Cortex of kidney (tissue), 1 donor: ENCODE measurements at places on chromosomes 7 and 10.

DNA sequence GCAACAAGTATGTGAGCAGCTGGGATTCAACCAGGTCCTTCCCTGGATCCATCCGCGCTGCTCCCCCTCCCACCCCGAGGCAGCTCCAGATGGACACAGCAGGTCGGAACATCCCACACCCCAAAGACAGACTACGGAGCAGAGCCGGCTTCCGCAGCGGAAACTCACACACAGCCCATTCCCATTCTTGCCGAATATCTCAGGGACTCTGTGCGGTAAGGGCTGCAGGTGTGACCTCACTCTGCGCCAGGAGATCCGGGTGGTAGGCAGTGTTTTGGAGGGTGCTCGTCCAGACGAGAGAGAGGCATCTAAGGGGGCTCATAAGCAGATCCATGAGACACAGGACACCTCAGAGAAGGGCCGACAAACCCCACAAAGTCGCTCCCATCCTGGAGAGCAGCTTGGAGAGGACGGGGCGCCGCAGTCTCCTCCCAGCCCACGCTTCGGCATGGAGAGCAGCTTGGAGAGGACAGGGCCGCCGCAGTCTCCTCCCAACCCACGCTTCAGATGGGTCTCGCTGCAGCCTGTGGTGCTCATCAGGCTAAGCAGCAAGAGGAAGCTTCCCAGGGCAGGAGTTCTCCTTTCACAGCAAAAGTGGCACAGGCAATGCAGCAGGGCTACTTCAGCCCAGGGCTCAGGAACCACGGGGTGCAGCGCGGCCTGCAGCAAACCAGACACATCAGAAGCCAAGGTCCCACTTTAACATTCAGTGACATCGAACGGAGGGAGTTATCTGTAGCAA is 179.9 kb downstream of the DIP2C start:
- no peak for DNase-seq

DNA sequence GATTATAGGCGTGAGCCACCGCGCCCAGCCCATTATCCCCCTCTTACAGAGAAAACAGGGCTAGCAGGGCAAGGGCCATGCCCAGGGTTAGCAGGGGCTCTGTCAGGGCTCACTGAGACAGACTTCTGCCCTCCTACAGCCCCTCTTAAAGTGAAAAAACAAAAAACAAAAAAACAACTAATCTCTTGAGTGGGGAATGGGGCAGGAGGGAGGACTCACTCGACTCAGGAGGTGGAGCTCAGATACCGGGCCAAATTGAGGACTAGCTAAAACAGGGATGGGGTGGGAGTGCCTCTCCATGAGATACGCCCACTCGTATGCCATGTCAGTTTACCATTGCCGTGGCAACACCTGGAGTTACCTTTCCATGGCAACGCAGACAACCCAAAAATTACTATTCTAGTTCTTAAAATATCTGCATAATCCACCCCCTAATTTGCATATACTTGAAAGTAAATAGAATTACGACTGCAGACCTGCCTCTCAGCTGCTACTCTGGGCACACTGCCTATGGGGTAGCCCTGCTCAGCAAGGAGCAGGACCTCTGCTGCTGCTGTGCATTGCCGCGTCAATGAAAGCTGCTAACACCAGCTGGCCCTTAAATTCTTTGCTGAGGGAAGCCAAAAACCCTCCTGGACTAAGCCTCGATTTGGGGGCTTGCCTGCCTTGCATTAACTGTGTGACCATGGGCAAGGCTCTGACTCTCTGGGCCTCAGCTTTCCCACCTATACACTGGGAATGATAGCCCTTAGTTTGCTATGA is 13.4 kb downstream of the SSC4D start:
- DNase-seq = no peak

GRCh38 chr7:4830176-4830575 is 31.7 kb downstream of the PAPOLB start:
- DNase-seq = no peak

DNA sequence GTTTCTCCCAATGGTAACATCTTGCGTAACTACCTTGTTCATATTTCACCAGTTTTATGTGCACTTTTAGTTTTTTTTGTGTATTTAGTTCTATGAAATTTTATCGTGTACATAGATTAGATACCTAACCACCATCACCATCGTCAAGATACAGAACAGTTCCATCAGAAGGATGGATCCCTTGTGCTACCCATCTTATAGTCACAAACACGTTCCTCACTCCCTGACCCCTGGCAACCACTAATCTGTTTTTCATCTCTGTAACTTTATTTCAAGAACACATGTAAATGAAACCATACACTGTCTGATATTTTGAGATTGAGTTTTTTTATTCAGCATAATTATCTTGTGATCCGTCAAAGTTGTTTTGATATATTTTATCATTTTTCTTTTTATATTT is 29.9 kb downstream of the FANK1 start:
- DNase-seq = no peak

- DNase-seq = no peak
These were observed 34.7 kb upstream of the DPYSL4 start for GRCh38 chr10:132151951-132152505.
